ENCODE measurements at places on chromosomes 3 and 15.

- no peak for DNase-seq
These were observed 35.9 kb downstream of the CGNL1 start for GRCh38 chr15:57411945-57412768.

DNA sequence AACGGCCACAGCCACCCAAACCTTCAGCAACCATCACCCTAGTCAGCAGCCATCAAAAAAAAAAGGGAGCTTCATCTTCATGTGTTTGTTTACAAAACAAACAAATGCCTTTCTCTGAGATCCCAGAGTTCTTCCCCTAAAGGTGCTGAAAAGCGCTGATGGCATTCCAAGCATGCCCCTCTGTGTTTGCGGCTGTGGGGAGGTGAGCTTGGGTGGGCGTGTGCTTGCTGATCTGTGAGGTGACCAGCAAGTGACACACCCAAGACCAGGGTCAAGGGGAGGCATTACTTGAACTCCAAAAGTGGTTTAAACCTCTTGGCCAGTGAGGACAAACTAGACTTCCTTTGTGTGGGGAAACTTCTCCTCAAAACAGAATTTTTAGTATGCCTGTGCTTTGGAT is 81.5 kb downstream of the DHX36 start:
- DNase-seq: no peak

GRCh38 chr15:95113041-95113440 is 881.7 kb downstream of the MCTP2 start:
- peak; percentile 27 for DNase-seq

GRCh38 chr3:157239082-157239704 is 79.2 kb upstream of the CCNL1 start:
- peak; percentile 69 for DNase-seq

GRCh38 chr3:98980915-98981596 is 79.6 kb upstream of the DCBLD2 start:
- peak; percentile 77 for DNase-seq
